ENCODE measurements at places on chromosomes 7 and 10. TPM values are rescaled to one million over a fixed set of nuclear protein-coding genes. Genes with fewer than 3 reads are reported as not detected.

- no peak for DNase-seq
These were observed 619 bp upstream of the HOXA6 start for GRCh38 chr7:27148031-27148755.

GRCh38 chr7:117896339-117896738, 23.1 kb upstream of the CTTNBP2 start:
- DNase-seq, result no peak

Gene SPDYE6
- not detected for total RNA-seq

Gene PPP1R9A
- total RNA-seq, result 9.7 TPM

Gene OR2A12
- total RNA-seq, result not detected

Gene DRGX
- total RNA-seq, result not detected

All from A172 (cell line).